ENCODE measurements at places on chromosomes 3 and 15.

DNA sequence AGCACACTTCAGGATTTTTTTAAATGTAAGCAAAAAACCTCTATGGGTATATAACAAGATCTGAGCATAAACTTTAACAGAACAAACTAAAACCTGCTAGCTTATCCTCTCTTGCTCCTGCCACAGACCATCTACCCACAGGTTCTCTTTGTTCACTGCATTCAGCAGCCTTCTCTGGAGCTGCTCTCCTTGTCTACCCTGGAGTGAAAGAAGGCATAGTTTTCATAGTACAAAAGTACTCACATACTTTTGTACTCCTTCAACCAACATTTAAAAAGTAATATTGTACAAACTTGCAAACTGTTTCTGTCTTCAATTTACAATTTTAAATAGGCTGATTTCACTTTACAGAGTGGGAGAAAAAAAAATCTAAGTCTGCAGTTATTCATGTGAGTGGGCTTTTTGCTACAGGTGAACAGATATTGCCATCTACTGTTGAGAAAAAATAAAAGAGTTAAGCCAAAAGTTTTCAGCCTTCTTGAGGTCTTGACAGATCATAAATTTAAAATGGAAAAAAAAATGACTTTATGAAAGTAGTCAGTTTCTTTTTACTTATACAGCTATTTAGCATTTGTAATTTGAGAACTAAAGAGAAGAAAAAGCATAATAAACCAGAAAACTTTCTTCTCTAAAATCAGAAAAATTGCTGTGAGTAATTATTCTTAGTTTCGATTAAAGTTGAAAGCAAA is 20.4 kb downstream of the TERC start:
- ATAC-seq = no peak

GRCh38 chr3:33398410-33398809 is 41.8 kb downstream of the UBP1 start:
- no peak for ATAC-seq

GRCh38 chr15:91864664-91865063 is 11.2 kb downstream of the SLCO3A1 start:
- ATAC-seq = peak; percentile 61

GRCh38 chr3:152858170-152858800 is 23.4 kb downstream of the P2RY1 start:
- no peak for ATAC-seq

DNA sequence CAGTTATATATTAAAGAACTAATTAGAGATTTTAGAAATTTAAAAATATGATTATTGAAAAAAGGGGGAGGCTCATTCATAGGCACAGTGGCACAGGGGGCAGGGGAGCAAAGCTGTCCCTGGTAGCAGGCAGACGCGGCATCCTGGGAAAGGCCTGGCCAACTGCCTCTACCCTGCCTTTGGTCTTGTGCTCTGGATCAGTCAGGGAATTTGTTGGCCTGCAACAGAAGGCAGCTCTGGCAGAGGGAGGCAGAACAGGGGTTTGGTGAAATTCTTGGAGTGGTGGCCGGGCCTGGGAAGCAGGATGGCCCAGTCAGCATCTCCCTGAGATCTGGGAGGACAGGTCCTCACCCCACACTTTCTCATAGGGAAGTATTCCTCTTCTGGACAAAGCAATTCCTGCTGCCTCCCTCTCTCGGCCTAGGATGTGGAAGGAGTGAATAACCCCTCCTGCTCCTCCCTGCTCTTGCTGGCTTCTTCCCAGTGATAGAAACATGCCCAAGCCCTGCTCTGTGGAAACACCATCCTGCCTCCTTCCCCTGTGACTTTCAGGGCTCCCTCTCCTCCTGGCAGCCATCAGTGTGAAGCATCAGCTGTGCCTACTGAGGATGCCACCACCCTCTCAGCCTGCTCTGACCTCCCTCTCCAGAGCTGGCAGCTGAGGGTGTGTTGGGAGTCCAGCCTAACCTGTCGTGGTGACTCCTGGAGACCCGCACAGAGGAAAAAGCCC is 26.9 kb downstream of the PRR20G start:
- ATAC-seq = no peak

- no peak for ATAC-seq
Observed at GRCh38 chr3:52388348-52388821, 56.5 kb downstream of the SEMA3G start.

DNA sequence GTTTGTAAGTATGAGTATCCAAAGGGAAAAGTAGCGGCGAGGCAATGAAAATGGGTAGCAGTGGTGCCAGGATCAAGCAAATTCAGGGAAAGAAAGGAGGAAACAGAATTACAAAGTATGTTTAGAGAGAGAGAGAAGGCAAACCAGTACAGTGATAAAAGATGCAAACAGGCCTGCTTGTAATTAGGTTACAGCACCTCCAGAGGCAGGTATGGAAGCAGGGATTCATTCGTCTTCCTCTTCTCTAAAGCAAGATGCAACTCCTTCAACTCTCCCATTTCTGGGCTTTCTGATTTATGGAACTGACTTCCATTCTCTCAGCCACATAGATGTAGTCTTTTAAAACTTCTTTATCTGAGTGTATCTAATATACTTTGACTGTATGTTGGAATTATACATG is 68.0 kb downstream of the CRYBG3 start:
- ATAC-seq = no peak

GRCh38 chr15:75134748-75135147 is 66.9 kb upstream of the C15orf39 start:
- no peak for ATAC-seq

GRCh38 chr15:84112025-84112424 is 123.5 kb upstream of the GOLGA6L4 start:
- ATAC-seq = no peak

DNA sequence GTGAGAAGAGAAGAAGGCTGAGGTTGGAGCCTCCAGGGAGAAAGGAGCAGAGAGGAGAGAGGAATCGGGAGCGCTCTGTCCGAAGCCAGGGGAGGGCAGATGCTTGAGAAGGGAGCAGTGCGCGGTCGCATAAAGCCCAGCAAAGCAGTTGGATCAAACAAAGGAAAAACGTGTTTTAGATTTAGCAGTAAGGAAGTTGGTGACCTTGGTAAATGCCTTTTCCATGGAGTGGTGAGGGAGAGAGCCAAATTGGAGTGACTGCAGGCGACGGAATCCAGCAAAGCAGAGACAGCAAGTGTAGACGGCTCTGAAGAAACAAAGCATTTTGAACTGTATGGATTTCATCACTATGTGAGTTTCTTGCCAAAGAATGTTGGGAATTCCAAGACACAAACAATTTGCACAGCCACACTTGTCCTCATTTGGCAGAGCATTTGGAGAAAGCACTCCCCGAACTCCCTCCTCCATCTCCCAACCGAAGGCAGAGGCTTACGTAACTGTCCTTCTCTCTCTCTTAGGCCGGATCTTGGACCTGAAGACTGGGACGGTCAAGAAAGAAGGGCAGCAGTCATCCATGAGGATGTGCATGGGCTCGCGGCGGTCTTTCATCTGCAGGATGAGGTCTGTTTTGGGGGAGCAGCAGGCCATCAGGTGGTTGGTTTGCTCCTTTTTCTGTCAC is 103.6 kb downstream of the ARNT2 start:
- no peak for ATAC-seq

GRCh38 chr15:42504631-42505030 is 9.2 kb downstream of the SNAP23 start:
- ATAC-seq = no peak

DNA sequence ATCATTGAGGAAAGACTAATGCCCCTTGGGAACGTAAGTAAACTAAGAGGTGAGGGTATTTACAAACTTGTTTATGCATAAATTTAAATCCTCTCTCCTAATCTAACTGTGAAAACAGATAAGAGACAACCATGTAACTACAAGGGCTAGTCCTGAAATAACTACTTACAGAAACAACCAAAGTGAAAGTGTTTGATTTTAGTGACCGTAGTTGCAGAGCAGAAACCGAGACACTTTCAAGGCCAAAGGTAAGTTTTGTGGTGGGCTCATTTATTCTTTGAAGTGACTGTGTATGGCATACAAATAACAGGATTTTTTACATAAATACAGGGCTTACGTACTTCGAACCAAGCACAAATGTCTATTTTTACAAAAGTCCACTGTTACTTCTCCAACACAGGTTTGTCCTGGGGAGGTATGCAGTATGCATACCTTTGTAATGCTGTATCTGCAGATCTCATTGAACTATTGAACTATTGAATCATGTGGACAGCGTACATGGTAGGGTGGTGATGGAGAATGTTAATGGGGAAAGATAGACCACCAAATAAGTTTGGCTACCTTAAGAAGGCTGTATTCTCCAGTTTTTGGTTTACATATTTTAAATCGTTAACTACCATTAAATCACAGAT is 99.6 kb upstream of the RBMS3 start:
- no peak for ATAC-seq

DNA sequence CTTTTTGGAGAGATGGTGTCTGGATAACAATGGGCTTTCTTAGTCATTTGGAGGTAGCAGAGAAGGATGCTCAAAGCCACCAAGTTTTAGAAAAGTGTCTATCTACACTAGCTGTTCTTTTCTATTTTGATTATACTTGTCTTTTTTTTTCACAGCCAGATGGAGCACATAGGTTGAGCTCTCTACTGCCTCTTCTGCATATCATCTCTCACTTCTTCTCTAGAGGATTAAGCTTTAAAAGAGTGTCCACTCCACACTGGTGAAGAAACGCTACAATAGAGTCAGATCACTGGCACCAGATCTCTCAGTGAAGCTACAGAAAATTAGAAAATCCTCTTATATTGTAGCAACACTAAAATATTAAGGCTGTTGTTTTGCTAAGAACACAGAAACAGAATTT is 145.3 kb upstream of the MBNL1 start:
- no peak for ATAC-seq

- ATAC-seq = no peak
Observed at GRCh38 chr3:24242012-24242698, 252.5 kb downstream of the THRB start.

DNA sequence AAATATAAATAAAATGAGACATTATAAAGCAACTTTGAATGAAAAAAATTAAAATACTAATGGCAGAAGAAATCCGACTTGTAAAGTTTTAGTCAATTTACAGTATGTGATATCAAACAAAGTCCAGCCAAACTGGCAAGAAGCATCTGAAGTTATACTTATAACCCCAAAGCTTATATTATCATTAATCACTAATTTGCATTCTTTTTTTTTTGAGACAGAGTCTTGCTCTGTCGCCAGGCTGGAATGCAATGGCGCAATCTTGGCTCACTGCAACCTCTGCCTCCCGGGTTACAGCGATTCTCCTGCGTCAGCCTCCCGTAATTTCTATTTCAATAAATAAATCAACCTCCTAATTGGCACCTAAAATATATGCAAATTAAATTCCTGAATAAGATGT is 80.1 kb downstream of the AQR start:
- no peak for ATAC-seq

DNA sequence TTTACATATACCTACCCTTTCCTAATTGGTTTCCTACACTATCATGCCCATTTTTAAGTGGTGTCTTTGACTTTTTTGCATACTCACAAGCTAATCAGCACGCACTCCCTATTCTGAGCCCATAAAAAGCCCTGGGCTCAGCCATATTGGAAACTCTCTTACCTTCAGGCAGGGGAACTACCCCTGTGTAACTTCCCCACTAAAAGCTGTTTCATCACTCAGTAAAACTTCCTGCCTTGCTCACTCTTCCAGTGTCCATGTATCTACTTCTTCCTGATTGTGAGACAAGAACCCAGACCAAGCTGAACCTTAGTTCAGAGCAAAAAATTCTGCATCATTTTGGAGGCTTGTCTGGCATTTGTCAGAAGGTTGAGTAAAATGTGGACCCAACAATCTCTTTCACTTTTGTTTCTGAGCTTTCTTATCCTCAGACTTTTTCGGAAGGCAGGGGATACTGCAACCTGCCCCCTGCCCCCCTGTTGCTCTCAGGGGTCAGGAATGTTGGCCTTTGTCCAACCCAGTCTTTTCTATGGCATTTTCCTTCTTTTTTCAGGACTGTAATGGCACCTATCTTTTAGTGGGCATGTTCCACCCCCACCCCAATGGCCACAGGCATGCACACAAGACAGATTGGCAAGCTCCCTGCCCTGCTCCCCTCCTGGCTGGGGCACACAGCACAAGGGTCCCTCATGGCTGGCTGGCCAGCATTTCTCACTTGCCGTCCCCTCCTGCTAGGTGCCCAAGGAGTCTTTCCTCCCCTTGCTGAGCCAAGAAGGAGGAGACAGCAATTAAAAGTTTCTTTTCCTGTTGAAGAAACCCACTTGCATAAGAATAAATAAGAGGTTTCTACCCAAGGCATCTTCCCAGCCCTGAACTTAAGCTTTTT is 26.3 kb upstream of the TMEM45A start:
- ATAC-seq = peak; percentile 67

DNA sequence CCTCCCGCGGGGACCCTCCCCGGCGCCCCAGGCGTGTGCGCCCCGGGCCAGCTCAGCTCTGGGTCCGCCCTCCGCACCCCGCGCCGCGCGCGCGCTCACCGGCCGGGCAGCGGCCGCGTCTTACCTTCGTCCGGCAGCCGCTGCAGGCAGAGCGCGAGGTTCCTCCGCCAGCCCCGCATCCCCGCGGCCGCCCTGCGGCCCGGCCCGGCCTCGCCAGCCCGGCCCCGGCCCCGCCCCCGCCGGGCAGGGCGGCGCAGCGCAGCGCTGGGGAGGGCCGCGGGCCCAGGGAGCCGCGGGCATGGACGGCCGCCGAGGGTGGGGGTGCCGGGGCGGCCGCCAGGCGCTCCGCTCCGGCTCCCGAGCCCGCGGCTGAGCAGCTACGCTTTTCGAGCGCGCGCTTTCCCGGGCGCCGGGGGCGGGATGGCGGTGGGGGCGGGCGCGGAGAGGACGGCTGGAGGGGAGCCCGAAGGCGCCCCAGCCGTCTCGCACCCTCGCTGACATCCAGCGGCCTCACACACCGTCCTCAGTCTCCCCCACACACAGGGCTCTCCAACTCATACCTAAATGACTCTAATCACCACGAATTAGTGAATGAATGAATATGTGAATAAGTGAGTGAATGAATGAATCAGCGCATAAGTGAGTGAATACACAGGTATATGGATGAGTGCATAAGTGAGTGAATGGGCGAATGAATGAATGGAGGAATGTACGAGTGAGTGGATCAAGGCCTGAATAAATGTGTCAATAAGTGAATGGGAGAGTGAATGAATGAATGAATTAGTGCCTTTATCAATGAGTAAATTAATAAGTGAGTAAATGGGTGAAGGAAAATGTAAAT is 48.5 kb upstream of the CCDC174 start:
- no peak for ATAC-seq

- no peak for ATAC-seq
Observed at GRCh38 chr3:76943671-76944070, 96.2 kb upstream of the ROBO2 start.

GRCh38 chr3:167382155-167382554 is 2.1 kb upstream of the ZBBX start:
- no peak for ATAC-seq
